ENCODE measurements at places on chromosomes 11 and 22. TPM values are rescaled to one million over a fixed set of nuclear protein-coding genes. Genes with fewer than 3 reads are reported as not detected.

The TRIM29 gene
- 0.52 TPM for polyA plus RNA-seq

The SIK2 gene
- 20.3 TPM for polyA plus RNA-seq

The TEX54 gene
- not detected for polyA plus RNA-seq

GRCh38 chr11:47867823-47868222 lies 19.7 kb upstream of the NUP160 start:
- no peak for DNase-seq

- peak; percentile 55 for DNase-seq
Observed at GRCh38 chr22:33919391-33920196, 682 bp downstream of the LARGE1 start.

- DNase-seq: peak; percentile 86
Observed at GRCh38 chr11:126060757-126061171, 1.9 kb downstream of the CDON start.

DNA sequence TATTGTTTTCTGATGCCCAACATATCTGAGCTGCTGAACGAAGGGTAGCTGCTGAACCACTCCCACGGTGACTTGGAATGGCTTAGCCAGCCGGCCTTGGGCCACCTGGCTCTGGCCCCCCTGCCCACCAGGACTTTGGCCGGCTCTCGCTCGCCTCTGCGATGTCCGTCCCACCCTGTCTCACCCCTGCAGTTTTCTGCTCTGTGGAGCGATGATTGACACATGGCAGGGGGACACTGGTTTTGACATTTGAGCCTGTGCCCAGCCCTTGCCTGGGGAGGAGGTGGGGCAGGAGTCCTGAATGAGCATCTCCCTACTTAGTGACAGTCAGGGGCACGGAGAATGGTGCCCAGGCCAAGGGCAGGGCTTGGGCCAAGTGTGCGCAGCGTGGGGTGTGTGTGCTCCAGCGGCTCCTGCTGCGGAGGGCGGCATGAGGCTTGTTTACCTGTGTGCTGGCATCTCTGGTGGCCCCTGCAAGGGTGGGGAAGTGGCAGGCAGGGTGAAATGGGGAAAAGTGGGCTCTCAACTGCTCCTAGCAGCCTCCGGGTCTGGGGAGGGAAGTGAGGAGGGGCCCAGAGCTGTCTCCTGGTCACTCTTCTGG lies 15.7 kb upstream of the CDKN1C start:
- DNase-seq: no peak

GRCh38 chr11:32435511-32435941 lies at the start of gene WT1:
WT1 (minus strand) TSS chr11:32435539.
- no peak for DNase-seq

- DNase-seq: no peak
Observed at GRCh38 chr11:125372911-125373310, 123.2 kb downstream of the FEZ1 start.

The UPB1 gene
- 0.52 TPM for polyA plus RNA-seq

- DNase-seq: no peak
Observed at GRCh38 chr11:31445621-31446020, 63.8 kb downstream of the IMMP1L start.

DNA sequence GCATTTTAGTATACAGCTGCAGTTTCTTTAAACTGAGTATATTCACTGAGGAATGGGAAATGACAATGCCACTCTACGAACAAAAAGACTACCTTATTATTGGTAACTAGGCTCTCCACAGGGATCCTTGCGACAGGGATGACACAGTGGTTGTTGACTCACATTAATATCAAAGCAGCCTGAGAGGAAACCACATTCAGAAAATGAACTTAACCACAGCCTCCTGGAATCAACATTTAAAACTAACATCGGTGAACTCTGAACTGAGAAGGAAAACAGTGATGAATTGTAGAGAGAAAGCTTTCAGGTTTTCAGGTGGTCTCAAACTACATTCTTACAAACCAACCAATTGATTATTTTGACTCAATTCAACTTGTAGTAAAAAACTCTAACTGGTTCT lies 90.3 kb upstream of the MTMR2 start:
- DNase-seq: no peak

- DNase-seq: peak; percentile 44
Observed at GRCh38 chr11:124889191-124890091, 8.2 kb downstream of the ROBO4 start.

GRCh38 chr22:43835736-43836135 lies 23.6 kb upstream of the EFCAB6 start:
- DNase-seq: no peak

- DNase-seq: no peak
Observed at GRCh38 chr11:79742176-79742575, 301.3 kb upstream of the TENM4 start.

- DNase-seq: no peak
Observed at GRCh38 chr11:102864724-102865123, 10.1 kb downstream of the MMP12 start.

DNA sequence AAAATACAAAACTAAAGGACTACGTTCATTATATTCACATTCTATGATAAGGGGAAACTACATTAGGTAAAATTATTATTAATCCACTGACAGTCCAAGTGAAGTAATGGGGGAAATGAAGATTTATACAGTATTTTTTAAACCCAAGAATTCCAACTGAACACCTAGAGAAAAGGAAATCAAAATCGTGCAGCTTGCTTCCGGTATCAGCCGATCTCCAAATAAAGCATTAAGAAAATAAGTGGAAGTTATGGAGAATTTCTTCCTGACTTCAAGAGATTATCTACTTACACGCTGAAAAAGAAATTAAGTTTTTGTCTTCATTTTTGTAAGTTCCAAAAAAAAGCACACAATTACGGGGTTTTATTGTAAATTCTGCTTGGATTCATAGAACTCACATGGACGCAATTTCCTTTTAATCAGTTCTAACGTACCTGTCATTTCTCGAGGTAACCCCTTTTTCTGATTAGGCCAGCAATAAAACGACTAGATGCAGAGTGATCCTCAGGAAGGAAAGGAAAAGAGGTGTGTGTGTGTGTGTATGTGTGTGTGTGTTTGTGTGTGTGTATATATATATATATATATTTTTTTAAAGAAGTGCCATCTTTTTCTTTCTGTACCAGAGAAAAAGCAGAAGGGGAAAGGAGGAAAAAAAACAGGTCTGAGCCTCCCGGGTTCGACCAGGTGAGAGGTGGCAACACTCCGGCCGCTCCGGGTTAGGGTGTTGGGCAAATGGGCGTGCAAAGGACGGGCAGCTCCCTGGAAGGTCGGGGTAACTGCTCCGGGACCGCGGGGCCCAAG lies 1.1 kb downstream of the ZBTB44 start:
- peak; percentile 11 for DNase-seq

The OR2AT4 gene
- 0.03 TPM for polyA plus RNA-seq

The C11orf65 gene
- 1.1 TPM for polyA plus RNA-seq

GRCh38 chr22:25013607-25014006 lies 61.1 kb downstream of the KIAA1671 start:
- DNase-seq: peak; percentile 56

GRCh38 chr11:45810431-45811108 lies 5.6 kb downstream of the SLC35C1 start:
- no peak for DNase-seq

GRCh38 chr11:97850701-97851100 lies 1170.0 kb upstream of the CNTN5 start:
- DNase-seq: no peak

DNA sequence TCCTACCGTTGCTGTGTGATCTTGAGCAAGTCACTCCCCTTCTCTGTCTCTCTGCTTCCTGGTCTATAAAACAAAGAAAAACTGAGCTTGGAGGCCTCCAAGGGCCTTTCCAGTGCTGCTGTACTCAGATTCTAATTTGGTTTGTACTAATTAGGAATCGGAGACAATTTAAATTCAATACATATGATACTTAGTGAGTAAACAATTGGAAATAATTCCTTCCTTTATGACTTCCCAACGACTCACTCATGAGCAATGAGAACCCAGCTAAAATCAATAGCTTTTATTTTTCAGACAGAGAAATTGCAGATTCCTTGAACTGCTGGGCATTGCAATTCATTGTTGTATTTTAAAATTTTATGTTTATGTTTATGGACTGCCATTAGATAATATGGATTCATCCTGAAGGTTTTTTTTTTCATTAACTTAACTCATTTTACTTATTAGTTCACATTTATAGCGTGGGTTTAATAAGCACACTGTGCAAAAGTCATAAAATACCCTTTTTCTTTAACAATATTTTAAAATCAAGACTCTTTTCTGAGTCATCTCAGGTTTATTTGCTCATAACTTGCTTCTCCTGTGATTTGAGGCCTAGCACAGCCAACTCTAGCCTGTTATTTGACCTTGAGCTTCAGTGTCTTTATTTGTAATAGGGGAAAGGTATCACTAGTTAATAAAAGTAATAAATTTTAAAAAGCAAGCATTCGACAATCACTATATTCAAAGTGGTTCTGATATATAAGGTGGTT lies 95.8 kb downstream of the TP53I11 start:
- no peak for DNase-seq

The DEPDC5 gene
- polyA plus RNA-seq: 8.0 TPM

The ALDH3B2 gene
- polyA plus RNA-seq: 0.11 TPM

DNA sequence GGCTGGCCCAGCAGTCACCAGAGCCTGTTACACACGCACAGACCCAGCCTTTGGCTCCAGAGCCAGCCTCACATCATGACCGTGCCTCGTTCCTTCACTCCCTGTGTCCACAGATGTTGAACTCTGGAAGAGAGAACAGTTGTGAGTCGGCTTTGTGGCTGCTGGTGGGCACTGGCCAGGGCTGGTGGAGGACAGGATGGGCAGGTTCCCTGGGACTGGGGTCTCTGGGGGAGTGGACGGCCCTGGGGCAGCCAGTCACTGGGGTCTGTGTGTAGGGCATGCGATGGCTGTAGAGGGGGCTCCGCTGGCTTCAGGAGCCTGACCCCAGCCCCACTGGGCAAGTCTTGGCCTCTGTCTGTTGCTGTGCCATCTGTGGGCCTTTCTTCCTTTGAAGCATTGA lies 1070.1 kb downstream of the BRD1 start:
- no peak for DNase-seq

- no peak for DNase-seq
Observed at GRCh38 chr11:35357923-35358322, 61.4 kb downstream of the SLC1A2 start.

The MRGPRX3 gene
- polyA plus RNA-seq: not detected

DNA sequence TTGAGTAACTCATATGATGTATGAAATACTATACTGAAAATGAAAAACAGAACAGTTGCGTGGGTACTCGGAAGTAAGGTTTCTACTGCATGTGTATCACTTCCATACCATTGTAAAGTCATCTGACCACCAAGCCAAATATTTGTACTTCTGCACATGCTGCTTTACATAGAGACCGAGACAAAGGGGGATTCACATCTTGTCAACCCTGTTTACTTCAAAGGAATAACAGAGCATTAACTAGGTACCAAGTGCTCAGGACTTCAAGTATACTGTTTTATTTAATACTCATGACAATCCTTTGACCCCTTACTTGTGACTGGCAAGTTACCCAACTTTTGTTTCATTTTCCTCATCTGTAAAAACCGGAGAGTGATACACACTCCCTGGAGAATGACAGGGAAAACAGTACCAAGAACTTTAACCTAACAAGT lies 9.9 kb downstream of the MAPK1 start:
- no peak for DNase-seq

The PHLDA2 gene
- polyA plus RNA-seq: 0.51 TPM

- peak; percentile 92 for DNase-seq
Observed at GRCh38 chr11:35617687-35618496, at the start of gene FJX1. FJX1 (plus strand) TSS chr11:35618460; CDS start chr11:35618637, 177 bp downstream.

DNA sequence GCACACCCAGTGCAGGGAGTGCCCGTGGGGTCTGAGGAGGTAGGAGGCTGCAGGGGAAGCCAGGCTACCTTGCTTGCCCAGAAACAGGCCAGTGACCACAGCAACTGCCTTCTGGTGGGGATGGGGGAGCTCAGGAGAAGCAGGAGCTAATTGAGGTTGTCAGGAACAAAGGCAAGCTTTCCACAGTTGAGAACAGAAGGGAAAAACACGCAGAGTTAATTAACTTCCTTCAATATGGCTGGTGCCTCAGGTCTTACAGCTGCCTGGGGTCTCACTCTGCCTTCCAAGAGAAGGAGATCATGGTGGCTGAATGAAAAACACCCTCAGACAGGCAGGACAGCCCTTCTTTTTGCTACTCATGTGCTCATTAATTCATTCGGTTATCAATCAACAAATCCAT lies 127.9 kb upstream of the SYT13 start:
- DNase-seq: no peak

- DNase-seq: peak; percentile 23
Observed at GRCh38 chr11:112016765-112017376, 8.3 kb upstream of the DLAT start.

DNA sequence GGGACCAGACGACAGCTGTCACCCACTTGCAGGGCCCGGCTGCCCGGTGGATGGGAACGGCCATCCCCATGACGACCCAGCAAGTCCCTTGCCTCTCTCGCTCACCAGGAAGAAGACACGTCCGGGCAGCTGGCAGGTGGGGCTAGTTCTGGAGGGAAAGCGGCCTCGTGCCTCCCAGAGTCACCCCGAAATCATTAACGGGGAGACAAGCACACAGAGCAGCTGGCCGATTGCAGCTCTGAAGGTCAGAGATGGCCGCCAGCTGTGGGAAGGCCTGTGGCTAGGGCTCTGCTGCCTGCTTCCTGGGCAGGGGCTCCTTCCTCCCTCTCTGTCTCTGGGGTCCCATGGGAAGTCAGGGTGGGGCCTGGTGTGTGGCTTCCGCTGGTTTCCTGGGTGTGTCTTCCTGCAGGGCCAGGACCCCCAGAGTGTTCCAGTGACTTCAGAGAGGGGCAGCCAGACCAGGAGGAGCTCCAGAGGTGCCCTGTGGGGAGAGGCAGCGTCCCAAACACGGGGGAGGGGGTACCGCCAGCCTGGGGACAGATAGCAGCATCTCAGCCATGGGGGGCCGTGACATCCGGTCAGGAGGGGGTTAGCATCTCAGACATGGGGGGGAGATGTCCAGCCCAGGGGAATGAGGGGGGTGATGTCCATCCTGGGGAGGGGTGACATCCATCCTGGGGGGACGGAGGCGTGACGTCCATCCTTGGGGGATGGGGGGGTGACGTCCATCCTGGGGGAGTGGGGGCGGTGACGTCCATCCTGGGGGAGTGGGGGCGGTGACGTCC lies 114.9 kb downstream of the KCNQ1 start:
- no peak for DNase-seq

GRCh38 chr11:123065621-123066020 lies 3.7 kb upstream of the HSPA8 start:
- no peak for DNase-seq

GRCh38 chr11:33256031-33256812 lies 959 bp upstream of the HIPK3 start:
- no peak for DNase-seq

The MISFA gene
- 3.7 TPM for polyA plus RNA-seq

DNA sequence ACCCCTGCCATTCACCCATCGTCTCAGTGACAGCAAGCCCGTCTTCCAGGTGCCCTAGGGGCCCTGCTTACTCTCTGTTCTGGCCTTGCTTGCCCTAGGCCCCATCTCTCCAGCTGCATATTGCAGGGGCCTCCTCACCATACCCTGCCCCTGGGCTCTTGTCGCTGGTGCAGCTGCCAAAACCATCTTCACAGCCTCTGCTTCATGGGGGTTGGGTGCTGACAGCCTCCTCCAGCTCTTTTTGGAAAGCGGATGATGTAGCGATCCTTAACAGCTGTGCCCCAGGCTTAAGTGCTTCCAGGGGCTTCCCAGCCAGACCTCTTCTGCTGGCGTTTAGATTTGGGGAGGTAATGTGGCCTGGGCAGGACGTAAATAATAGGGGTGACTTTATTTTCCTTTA lies 61.2 kb upstream of the SUSD2 start:
- peak; percentile 88 for DNase-seq

- peak; percentile 78 for DNase-seq
Observed at GRCh38 chr11:117824571-117825537, at the start of gene FXYD2. FXYD2 (minus strand) TSS chr11:117824744; CDS start chr11:117824678, 66 bp downstream.

GRCh38 chr22:36839356-36840073 lies 21.3 kb upstream of the NCF4 start:
- DNase-seq: no peak

The OR51B5 gene
- not detected for polyA plus RNA-seq

The ARHGAP8 gene
- 0.96 TPM for polyA plus RNA-seq
